ENCODE measurements at places on chromosomes 7 and 10.

DNA sequence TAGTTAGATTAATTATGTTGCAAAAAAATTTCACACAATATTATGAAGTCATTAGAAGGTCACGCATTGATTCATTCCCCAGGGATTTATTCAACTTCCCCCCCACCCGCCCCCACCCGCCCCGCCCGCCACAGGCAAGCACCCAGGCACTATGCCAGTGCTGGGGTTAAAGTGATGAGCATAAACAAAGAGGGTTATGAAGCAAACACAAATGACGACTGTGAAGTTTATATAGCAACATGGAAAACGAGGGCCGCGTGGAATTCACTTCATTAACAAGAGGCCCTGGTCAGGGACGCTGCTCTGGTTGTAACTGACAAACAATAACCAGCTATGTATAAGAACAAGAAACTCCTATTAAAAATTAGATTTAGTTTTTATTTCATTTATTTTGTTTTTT is 656.5 kb upstream of the COBL start:
- DNase-seq = no peak

GRCh38 chr7:25913598-25914224 is 238.3 kb upstream of the NFE2L3 start:
- peak; percentile 65 for DNase-seq

DNA sequence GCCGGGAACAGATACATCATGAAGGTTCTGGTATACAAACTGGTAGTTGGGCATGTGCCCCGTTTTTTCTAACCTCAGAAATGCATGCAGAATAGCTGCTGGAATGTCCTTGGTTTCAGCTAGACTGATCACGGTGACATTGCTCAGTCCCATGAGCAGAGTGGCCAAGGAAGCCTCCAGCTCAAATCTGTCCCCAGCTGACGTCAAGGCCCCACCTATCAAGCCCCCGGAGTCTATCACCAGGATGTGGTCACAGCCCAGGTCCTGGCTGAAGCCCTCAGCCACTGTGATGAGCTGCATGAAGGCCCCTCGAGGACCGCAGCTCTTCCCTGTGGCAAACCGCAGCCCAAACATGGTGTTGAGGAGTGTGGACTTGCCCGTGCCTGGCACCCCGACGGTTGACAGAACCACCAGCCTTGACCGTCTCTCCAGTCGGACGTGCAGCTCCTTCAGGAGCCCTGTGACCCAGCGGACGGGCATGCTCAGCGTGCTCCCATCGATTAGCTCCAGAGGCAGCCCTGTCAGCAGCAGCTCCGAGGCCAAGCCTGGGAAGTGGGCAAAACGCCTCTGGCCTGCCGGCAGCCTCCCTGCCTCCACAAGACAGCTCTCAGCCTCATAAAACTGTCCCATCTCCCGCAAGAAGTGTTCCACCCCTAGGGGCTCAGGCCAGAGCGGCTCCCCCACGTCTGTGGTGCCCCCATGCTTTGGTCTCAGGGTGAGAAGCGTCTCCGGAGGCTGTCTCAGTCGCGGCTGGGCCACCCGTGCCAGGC is 7.8 kb upstream of the MRPS24 start:
- DNase-seq = no peak

GRCh38 chr7:39623732-39624441 is 515 bp downstream of the RALA start:
- DNase-seq = no peak

GRCh38 chr10:10138685-10139084 is 879.0 kb upstream of the CELF2 start:
- DNase-seq = no peak

DNA sequence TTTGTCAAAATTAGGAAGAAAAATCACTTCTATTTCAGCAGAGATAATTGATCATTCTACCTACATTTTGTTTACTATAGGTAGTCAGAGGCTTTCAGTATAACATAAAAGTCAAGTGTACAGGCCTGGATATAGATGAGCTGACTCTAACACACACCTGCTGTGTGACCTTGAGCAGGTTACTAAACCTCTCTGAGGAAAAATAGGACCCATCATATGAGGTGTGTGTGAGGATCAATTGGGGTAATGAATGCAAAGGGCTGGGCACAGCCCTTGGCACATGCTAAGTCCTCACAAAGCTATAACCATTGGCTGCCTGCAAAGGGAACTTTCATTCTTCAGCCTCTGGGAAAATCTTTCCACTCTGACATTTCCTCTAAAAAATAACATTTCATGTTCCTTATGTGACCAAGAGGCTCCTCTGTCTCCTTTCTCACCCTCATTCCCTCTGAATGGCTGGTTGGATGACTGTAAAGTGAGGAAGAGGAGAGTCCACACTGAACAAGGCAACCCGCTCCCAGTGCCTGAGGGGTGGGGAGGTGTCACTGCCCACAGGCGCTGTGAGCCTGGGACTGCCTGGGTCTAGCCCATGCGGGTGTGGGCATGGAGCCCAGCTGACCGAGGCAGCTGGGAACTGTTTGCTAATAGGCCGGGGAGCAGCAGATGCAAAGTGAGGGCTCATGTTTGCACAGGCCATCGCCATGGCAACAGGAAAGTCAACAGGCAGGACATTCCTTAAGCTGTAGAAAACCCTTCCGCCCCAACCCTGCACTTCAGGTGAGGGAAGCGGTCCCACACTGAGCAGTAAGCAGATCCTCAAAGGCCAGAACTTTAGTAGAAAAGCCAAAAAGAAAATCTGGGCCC is 36.8 kb downstream of the MYOF start:
- peak; percentile 72 for DNase-seq

DNA sequence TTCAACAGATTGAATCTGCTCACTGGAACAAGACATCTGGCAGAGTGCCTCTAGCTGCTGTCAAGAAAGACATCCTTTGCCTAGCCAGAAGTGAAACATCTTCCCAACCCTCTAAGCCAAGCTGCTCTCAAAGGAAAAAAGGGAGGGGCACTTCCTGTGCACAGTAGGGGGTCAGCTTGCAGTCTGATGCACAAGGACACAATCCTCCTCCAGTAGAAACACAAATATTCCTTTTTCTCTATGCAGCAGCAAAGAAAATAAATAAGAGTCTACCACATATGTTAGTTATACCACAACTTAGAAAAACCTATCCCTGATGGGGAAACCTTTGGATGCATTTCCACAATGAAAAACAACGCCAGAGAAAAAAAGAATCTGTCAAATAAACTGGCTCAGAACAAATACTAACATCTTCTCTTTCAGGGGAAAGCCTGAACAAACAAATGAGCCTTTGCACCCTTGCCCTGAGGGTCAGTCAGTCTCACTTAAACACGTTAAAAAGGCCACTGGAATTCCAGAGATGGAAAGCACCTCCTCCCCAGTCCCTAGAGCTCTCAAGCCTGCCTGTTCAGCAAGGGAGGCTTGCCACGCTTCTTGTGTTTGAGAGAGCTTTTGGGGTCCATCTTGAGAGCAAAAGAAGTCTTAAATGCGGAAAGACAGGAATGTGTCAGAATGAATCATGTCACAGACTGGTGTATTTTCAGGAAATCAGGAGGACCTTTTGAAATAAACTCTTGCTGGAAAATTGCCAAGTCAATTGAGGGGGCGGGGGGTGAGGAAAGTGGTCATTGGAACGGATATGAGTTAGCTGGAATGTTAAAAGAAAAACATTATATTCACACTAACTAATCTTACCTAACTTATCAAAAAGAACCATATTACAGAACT is 7.5 kb downstream of the LAMB1 start:
- no peak for DNase-seq

- DNase-seq = no peak
Observed at GRCh38 chr7:108947526-108947925, 377.9 kb downstream of the DNAJB9 start.

GRCh38 chr10:63466144-63466935 is 563 bp upstream of the JMJD1C start:
- no peak for DNase-seq

DNA sequence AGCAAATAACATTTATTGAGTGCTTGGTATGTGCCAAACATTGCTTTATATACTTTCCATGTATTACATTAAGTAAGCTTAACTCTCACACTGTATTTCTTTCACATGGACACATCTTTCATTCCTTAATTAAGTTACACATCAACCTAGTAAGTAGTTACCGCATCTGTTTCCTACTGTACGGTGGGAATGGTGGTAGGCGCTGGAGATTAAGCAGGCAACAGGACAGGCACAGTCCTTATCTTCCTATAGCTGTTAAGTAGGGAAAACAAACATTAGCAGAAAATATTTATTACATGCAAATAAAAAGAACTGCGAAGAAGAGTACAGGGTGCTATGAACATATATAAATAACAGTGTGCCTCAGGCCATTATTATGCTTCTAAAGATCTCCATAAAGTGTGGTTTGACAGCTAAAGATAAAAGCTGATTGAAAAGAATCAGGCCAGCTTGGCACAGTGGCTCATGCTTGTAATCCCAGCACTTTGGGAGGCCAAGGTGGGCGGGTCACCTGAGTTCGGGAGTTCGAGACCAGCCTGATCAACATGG is 105.0 kb downstream of the SUGCT start:
- no peak for DNase-seq

DNA sequence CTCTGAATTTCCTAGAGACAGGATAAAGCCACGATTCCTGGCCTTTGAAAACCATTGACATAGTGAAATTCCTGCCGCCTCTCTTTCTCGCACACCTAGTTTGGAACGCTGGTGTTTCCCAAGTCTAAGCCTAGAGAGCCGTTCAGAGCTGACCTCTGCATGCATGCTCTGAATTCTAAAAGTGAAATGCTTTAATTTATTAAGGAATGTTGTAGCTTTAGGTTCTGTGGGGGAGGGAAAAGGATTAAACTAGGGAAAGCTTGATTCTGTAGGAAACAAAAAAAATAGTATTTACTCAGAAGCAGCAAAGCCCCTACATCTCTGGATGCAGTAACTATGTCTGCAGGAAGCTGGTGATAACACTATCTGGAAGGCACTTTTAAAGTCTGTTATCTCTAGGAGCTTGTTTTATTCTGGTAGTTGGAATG is 27.3 kb downstream of the PFKP start:
- DNase-seq = no peak

DNA sequence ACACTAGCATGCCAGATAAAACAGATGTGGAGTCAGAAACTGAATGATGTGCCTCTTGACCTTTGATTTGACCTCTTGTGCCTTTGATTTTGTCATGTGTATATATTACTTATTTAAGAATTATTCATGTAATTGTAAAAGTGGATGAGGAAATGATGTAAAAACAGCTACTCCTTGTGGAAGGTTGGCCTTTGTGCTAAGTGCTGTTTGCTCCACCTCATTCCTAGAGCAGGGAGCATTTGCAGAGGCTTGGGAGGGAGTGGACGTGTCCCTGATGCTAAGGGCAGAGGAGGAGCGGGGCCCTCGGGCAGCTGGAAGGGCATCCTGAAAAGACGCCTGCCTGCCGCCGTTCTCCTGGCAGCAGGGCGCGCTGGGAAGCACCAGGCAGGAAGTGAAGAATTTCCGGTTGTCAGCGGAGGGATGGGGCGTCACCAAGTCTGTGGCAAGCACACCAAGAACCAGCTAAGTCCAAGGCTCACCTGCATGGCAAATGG is 197.6 kb upstream of the ZNF32 start:
- no peak for DNase-seq

- no peak for DNase-seq
Observed at GRCh38 chr7:22287412-22287811, 69.5 kb downstream of the RAPGEF5 start.

GRCh38 chr7:1729773-1730172 is 59.7 kb downstream of the ELFN1 start:
- no peak for DNase-seq

GRCh38 chr10:123997013-123997412 is 96.4 kb downstream of the CHST15 start:
- DNase-seq = no peak

DNA sequence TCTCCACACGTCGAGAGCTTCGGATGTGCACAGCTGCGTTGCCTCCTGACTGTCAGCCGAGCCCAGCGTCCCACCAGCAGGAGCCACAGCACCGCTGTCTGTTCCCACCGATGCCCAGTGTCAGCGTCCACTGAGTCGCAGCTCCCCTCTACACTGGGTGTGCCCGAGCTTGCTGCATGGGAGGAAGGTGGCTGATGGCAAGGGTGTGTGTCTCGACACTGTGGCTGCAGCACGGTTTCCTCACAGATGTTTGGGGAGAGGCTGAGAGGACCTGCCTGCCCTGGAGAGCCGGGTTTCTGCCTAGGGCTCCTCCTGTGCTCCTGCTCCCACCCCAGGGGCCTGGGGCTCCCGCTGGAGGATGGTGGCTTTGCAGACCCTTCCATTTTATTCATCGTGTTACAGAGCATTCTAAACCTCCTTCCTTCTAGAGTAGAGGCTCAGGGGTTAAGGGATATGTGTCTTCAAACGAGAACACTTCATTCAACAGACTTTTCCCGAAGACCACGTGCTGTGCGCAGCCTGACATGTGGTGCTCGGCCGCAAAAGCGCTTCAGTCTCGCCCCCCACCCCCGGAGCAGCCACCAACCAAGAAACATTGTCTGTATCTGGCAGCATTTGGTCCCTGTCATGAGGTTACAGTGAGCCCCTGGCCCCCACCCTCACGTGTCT is 384.8 kb downstream of the DNAJB6 start:
- no peak for DNase-seq

- DNase-seq = no peak
Observed at GRCh38 chr10:96457341-96457740, 56.4 kb downstream of the TLL2 start.

DNA sequence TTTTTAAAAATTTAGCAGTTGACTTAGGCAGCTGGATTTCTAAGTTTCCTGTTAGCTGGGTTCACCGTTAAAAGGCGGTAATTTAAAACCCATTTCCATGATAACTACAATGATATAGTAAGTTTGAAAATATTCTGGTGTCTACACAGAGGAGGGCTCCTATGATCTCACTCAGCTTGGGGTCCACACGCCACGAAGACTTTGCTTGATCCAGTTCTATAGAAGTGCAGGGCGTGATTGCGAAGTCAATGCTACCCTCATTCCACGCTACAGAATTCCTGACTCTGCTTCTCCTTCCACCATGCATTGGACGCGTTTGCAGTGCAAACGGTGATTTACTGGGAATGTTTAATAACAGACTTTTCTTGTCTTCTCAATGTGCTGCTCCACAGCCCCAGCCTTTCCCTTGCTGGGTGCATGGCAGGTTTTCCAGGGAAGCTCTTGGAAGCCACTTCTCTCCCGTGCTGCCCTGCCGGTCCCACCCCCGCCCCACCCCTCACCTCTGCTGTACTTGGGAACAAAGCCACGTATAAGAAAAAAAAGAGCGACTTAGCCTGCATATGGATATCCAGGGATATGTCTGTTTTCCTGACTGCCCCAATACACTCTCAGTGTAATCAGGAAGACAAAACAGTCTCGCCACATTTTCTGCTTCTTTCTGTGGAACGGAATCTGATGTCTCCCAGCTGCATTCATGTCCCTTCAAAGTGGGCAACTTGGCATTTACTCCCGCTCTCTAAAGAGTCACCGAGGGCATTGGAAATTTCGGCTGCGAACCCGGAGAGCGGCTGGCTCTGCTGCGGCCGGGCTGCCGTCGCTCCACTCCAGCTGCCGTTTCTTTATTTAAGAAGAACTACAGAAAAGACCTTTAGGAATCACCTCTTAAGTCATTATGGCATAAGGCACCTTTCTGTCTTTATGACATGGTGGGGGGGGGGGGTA is 434.4 kb upstream of the MGMT start:
- DNase-seq = no peak

- DNase-seq = no peak
Observed at GRCh38 chr10:29028486-29028885, 260.4 kb upstream of the LYZL1 start.

- no peak for DNase-seq
Observed at GRCh38 chr7:129466796-129467195, 32.6 kb downstream of the STRIP2 start.

Measured in NCI-H2081 treated with DMSO at 0.1 percent for 48 hours (cell line).